ENCODE measurements at places on chromosomes 1 and 21.

- DNase-seq, result no peak
These were observed 82.3 kb downstream of the GPR89B start for GRCh38 chr1:148010527-148010926.

DNA sequence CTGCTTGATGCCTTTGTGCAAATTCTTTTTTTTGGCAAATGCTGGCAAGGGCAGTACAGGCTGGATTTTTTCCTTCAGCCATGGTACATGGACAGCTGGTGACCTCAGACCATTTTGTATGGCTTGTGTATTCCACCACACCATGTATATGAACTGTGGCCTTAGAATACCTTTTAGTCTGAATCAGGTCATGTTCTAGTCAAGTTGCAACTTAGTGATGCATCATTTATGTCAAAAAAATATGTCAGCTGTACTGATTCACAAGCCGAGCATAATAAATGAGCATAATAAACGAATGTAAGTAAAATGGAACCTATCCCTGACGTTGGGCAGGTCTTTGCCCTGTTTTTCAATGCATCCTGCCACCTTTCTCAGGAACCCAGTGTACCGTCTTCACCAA is 219.7 kb upstream of the RUNX1 start:
- DNase-seq, result no peak

- DNase-seq, result no peak
These were observed 19.3 kb downstream of the TRMT13 start for GRCh38 chr1:100152271-100152670.

DNA sequence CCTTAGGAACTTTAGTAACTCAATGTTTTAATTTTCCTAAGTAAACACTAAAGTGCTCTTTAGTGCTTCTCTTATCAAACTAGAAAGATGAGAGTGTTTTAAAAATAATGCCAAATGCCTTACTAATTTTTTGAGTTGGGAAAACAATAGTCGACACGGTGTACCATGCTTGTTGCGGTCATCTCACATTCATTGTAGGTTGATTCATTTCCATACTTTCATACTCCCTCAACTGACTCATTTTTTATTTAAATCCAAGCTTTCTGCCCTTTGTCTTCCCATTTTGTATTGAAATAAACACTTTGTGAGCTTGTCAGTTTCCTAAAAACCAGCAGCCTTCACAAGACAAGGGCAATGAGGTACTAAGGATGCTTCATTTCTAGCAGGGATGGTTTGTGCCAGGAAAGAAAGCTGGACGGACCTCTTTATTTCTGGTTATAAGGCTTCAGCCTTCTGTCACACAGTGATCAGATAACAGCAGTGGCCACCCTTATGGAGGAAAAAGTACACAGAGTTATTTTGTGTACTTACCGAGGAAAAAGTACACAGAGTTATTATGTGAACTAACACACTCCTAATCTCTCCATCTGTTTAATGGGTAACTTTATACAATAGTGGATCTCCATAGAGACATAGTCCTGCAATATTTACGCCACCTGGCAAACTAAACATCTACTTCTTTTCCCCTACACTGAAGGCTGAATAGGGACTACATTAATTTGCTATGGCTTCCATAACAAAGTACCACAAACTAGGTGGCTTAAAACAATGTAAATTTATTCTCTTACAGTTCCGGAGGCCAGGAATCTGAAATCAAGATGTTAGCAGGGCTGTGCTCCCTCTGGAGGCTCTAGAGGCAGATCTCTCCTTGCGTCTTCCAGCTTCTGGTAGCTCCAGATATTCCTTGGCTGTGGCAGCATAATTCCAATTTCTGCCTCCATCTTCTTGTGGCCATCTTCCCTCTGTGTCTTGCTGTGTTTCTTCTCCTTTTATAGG is 13.0 kb upstream of the CCDC190 start:
- DNase-seq, result no peak

DNA sequence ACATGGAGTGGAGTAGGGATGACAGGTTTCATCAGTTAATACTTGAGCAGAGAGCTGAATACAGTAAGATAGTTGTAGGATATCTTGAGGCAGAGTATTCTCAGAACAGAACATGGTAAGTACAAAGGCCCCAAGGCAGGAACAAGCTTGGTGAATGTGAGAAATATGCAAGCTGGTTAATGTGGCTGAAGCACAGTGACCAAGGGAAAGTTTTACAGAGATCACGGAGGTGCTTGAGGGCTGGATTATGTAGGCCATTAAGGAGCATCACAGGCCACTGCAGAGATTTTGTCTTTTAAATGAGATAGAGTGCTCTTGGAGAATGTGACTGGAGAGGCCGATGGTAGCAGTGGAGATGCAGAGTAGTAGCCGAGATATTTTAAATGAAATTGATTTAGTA is 54.0 kb upstream of the BOLA1 start:
- DNase-seq, result peak; percentile 22

DNA sequence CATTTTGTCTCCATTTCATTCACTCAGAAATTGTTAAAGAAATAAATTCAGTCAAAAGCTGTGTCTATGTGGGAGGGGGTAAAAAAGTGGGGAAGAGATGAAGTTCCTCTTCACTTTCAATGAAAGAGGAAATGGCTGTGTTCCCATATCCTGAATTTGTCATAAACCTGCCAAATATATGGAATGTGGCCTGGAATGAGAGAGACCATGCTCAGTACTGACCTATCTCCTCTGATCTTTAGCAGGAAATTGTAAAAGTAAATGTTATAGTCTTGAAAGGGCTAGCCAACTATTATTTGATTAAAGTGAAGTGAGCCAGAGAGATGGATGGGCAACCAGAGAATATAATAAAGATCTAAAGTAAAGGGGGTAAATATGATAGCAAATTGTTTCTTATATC is 130.3 kb upstream of the C21orf91 start:
- DNase-seq, result no peak

- DNase-seq, result no peak
These were observed 264.2 kb downstream of the HMCN1 start for GRCh38 chr1:185998391-185998790.

GRCh38 chr1:239261521-239261920 is 124.8 kb upstream of the CHRM3 start:
- DNase-seq, result no peak

DNA sequence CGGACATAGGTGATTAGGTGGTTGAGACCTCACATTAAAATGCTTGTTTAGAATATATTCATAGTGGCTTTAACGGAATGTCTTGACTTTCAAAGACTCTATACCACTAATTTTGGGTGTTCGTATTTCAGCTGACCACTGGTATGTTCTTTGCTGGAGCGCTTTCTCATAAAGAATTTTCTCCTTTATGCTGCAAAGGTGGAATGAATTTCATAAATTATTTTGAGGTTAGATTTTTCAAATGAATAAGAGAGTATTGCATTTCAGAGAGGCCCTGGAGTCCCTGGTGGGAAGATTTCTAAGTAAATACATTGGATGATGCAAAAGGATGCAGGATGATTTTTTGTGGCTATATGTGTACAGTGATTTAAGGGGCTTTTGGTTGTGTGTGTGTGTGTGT is 55.8 kb downstream of the HUNK start:
- DNase-seq, result no peak

DNA sequence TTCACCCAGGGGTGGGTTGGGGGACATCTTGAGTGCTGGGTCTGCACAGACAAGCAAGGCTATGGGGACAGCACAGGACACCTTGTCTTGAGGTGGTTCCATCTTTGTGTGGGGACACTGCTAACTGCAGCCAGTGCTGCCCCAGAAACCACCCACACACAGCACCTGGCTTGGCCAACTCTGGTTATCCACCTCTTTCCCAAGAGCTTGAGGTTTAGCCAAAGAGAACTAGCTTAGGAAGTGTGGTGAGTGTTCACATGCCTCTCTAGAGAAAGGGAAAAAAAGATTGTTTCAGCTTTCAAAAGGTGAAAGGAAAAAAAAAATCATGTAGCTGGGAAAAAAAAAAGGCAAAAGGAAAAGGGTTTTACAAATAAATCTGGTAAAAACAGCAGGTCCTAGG is 32.4 kb downstream of the BCAR3 start:
- DNase-seq, result no peak

GRCh38 chr1:3660704-3661103 is 8.4 kb downstream of the TP73 start:
- DNase-seq, result no peak

DNA sequence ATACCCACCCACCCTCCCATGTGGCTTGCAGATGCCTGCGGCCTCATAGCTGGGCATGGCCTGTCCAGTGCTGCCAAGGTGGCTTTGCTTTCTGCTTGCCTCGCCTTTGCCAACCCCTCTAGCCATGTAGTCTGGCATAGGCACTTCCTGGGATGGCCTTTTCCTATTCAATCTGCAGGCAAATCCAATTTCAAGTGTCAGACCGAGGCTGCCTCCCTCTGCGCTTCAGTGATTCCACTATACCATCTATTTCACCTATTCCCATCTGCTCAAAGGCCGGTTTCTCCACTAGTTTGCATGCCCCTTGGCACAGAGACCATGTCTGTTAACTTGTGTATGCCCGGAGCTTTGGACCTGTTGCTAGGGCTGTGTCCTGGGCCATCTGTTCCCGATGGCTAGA is 3.8 kb upstream of the ZBTB21 start:
- DNase-seq, result no peak

DNA sequence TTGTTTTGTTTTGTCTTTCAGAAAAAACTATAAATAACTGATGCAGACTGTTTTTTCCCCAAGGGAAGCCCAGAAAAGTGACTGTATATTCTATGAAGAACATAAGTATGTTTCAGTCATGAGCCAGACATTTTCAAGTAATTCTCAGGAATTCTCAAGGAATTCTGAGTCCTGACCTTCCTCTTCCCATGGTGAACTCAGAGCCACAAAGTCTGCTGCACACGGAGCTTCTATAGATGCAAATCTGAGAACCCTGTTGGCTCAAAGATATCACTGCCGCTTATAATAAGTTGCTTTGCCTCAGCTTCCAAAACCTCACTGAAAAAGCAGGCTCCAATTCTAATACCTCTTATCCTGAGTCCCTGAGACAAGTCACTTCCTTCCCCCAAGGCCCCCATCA is 418.5 kb upstream of the RUNX1 start:
- DNase-seq, result no peak

DNA sequence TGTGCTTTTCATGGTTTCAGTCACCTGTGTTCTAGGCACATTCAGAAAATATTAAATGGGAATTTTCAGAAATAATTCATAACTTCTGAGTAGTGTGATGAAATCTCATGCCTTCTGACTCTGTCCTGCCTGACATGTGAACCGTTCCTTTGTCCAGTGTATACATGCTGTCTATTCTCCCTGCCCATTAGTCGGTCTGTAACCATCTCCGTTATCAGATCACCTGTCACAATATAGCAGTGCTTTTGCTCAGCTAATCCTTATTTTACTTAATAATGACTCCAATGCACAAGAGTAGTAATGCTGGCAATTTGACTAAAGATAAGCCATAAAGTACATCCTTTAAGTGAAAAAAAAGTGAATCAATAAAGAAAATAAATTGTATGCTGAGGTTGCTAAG is 597.5 kb downstream of the BRINP3 start:
- DNase-seq, result no peak

DNA sequence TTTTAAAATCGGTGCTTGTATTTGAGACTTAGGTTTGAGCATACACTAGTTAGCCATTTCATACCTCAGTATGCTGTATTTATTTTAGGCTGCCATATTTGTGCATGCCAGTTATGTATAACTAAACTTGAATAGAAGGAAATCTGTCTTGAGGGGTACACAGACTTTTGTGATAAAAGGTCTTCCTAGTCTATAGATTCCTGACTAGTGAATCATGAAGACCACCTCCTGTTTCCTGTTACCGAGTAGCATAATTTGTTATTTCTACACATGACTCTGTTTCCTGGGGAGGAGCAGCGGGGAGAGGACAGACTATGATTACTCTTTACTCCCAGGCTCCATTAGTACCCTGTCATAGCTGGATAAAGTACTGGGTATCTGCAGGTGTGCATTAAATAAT is 316.8 kb upstream of the SNX7 start:
- no peak for DNase-seq

DNA sequence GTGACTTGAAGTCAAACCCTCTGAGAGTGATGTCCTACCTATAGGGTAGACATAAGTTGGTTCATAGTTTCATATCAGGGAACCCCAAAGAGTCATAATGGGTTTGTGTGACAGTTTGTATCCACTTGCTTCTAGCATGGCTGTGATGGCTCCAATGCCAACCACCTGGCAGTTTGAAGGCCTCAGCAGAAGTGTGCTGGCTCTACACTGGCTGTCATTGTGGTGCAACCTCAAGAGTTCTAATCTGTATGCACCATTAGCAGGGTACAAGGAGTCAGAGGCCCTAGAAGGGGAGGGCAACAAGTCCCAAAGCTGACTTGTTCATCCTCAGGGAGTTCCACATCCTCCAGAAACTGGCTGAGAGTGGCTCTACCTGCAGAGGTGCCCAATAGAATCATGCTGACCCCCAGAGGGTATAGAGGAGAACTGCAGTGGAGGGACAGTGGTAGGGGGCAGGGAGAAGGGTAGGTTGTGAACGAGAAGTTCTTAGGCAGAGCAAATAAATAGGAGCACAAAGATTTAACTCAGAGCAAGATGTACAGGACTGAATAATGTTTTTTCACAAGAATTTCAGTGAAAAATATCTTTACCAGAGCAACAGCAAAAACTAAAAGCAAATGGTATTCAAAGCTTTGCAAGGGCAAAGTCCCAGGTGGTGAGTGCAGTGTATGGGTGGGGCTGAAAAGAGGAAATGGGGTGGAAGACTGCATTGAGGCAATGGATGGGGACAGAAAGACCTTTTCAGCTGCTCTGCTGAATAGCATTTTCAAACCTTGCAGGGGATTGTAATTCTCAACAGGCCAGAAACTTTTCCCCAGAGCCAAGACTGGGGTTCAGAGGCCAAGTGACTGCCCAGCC is 3.2 kb downstream of the FCRL2 start:
- DNase-seq, result peak; percentile 36

DNA sequence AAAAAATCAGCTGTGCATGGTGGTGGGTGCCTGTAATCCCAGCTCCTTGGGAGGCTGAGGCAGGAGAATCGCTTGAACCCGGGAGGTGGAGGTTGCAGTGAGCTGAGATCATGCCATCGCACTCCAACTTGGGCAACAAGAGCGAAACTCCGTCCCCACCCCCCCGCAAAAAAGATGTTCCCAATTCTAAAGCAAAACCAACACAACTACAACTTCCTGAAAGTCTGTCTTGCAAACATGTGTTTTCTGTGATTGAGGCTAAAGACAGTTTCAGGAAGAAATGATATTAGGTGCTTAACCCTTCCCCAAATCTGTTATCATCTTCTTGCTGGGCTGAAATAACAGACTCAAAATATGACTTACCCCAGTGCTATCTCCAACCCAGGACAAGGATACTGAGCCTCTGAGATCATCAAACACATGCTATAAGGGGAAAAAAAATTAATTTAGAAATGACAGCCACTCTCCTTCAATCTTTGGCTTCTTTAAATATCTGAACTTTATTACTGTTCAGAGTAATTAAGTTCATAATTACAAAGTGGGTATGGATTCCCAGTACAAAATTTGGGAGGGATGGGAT is 28.5 kb downstream of the SORT1 start:
- no peak for DNase-seq

- DNase-seq, result no peak
These were observed 27.1 kb upstream of the C1orf105 start for GRCh38 chr1:172393354-172393753.

GRCh38 chr1:5568321-5568720 is 423.9 kb downstream of the NPHP4 start:
- no peak for DNase-seq
